WTC11 (cell line): ENCODE measurements at places on chromosomes 4 and X. TPM values are rescaled to one million over a fixed set of nuclear protein-coding genes. Genes with fewer than 3 reads are reported as not detected.

DNA sequence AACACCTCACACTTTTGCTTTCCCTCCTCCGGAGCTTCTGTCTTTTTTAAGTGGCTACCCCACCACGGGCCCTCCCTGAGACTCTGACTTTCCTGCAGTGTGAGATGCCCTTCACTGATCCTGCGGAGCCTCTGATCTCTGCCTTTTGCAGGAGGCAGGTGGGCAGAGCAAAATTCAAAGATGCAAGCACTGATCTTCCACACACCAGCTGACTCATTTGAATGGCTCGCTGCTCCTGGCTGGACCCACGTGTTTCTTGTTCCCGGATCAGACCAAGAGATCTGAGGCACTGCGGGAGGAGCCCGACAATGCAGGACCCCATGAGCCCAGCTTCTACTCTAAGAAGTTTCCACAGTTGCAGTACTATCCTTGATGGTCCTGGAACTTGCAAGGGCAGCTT, 1607.9 kb upstream of the TENM3 start:
- H3K27ac ChIP-seq: no peak overlapping the region; the same call in 1 of the 2 replicates
- no peaks in the 10 kb centered on the region for H3K27me3 ChIP-seq
- no peaks in the 10 kb centered on the region for H3K36me3 ChIP-seq
- no peak overlapping the region for H3K4me3 ChIP-seq

DNA sequence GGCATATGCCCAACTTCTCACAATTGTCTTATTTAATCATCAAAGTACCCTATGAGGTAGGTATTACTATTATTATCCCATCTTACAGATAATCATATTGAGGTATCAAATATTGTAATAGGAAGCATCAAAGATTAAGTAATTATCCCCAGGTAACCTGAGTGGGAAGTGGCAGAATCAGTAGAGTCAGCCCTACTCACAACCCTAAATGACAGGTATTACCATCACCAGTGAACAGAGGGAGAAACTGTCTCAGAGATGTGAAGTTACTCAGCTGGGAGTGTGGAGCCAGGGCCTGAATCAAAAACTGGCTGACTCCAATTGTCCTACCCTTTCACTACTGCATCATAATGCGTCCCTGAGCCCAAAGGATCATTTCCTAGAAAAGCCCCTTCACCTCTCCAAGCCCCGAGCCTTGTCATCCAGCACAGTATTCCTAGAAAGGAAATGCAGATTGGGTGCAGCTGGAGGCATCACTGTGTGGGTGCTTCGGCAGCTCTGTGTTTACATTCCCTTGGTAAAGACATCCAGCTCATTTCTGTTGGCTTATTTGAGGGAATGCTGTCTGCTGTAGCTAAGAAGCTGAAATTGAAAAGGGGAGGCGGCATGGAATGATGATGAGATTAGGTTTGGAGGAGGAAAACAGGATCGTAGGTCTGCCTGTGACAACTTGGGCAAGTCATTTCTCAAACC, 72.8 kb downstream of the DHX15 start:
- H3K27ac ChIP-seq: peak overlapping the region; percentile 57
- H3K27me3 ChIP-seq: no peaks in the 10 kb centered on the region
- peaks cover 87% of the 10 kb centered on the region for H3K4me1 ChIP-seq
- DNase-seq: no peak
- peaks cover 38% of the 10 kb centered on the region for H3K36me3 ChIP-seq

Gene POF1B
- total RNA-seq: 0.09 to 0.23 TPM in 2 of 3 replicates, not detected in the other

- DNase-seq: no peak
- no peaks in the 10 kb centered on the region for H3K36me3 ChIP-seq
- H3K4me1 ChIP-seq: no peaks in the 10 kb centered on the region
- no peaks in the 10 kb centered on the region for H3K27me3 ChIP-seq
These were observed 15.7 kb upstream of the RNF128 start for GRCh38 chrX:106710771-106711170.

- H3K27me3 ChIP-seq: no peaks in the 10 kb centered on the region; the same call in 1 of the 2 replicates
- no peak overlapping the region for H3K27ac ChIP-seq
- H3K36me3 ChIP-seq: no peaks in the 10 kb centered on the region
- no peak for DNase-seq
- H3K4me1 ChIP-seq: peaks cover 13% of the 10 kb centered on the region
- no peak overlapping the region for H3K4me3 ChIP-seq
These were observed 147.9 kb upstream of the SMAD1 start for GRCh38 chr4:145333786-145334185.
